ENCODE measurements at places on chromosomes 1 and 21.

DNA sequence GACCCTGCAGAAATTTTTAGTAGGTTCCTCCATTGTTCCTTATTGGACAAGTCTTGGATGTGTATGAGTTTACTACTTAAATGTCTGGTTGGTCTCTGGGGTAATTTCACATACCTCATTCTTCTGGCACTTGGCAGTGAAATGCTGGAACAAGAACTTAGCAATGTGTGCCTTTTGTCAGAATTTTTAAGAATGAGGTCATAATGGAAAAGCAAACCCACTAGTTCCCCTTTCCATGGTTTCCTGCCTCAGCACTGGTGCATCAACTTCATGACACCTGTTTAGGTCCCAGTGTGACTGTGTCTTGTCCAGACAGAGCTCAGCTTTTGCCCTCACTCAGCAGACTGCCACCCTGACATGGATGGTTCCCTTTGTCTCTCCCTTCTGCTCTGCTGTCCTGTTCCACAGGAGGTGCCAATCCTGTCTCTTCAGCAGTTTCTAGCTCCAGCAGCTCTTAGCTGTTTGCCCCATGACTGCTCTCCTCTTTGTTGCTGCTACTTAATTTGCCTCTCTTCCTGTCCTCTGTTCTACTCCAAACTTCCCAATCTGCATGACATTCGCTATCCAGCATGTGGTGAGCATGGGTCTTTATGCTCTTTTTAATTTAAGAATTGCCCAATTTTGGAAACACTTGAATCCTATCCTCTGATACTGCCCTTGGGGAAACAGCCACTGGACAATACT lies 135.6 kb downstream of the CYYR1 start:
- DNase-seq, result no peak

GRCh38 chr1:8754993-8755392 lies 62.4 kb downstream of the RERE start:
- DNase-seq, result no peak

DNA sequence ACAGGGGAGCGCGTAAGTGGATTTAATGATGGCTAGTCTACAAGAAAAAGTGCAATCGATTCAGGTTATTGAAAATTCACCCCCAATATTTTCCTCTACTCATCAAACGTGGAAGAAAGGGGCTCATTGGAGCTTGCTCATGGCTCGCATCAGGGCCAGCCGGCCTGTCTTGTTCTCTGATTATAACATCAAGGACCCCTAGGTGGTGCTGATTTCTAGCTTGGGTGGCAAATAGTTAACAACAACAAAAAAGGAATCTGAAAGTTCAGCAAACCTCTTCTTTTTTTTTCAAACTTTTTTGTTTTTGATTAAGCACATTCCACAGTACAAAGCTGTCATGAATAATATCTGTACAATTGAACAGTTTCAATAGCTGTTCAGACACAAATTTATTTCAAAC lies 35.8 kb upstream of the SOD1 start:
- no peak for DNase-seq

DNA sequence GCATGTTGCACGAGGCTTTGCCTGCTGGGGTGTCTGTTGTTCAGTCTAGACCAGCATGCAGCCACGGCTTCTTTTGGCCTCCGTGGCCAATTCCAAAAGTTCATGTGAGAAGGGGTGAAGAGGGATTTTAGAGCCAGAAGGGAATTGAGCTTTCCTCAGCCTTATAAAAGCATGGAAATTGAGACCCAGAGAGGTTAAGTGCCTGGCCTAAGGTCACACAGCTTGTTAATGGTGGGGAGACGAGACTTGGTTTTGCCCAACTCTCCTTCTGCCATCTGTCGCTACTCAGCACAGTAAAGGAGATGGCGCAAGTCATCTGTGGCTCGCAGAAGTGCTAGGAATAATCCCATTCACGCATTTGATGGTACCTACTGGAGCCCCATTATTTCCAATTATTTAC lies 25.7 kb downstream of the ZBTB18 start:
- DNase-seq, result no peak

- DNase-seq, result no peak
These were observed 2.0 kb upstream of the UBE2G2 start for GRCh38 chr21:44803651-44804050.

DNA sequence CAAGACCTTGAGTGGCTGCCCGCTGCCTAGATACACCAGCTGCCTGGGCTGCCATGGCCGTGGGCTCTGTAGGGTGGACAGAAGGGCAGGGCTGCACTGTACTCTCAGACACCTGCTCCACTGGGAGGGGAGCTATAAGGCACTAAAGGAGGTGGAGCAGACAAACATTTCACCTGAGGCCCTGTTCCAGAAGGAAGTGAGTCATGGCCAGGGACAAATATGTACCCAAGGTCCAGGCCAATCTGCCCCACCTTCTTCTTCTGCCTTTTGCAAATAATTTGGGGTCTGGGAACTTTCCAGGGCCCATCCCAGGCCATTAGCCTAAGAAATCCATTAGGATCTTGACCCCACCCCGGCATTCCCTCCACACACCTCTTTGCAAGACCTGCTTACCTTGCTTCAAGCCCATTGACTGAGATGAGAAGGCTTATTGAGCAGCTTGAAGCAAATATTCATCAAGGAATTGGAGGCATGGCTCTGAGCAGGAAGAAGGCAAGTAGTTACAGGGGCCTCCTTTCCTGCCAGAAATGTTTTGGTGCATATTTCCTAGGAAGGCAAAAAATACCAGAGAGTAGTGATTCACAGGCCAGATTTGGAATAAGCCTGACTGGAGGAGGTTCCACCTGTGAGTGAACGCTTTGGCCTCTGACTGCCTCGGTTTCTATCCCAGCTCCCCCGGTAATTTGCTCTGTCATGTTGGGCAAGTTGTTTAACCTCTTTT lies at the start of gene CAPN8:
Gene CAPN8 (minus strand): TSS at position 110 of the 721 bp plus-strand sequence. CDS start 55 bp downstream, at position 55.
- no peak for DNase-seq

GRCh38 chr1:168136709-168137514 lies at the start of gene GPR161:
Gene GPR161 (minus strand): TSS chr1:168136930. CDS start chr1:168104850, 32,080 bp downstream.
- DNase-seq, result no peak

DNA sequence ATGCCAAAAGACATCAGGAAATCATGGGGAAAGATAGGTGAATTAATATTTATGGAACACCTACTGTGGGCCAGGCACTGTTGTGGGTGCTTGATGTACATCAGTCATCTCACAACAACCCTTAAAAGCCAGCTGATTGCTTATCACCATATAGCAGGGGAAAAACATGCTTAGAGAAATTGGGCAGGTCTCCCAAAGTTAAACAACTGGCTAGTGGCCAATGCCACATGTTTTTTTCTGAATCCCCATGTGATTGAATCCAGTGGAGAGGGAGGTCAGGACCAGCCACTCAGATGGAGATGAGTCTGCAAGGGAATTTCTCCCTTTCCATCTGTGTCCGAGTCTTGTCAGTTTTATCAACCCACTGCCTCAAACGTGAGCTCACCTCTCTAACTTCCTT lies 33.5 kb downstream of the UTP25 start:
- no peak for DNase-seq

DNA sequence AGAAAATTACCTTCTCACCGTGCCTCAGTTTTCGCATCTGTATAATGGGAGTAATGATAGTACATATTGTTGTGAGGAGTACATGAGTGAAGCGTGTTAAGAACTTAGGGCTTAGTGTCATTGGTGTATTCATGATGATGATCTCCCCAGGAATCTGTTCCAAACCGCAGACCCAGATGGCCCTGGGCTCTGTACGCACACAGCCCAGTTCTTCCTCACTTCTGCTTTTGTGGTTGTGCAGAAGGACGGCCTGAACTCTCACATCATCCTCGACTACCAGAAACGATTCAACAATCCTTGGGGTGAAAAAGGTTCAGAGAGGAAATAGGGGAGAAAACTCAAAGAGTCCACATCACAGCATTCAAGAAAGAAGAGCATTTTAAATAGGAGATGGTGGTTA lies 323.0 kb downstream of the CAMTA1 start:
- DNase-seq, result no peak

GRCh38 chr1:198102454-198102827 lies 54.4 kb upstream of the NEK7 start:
- DNase-seq, result no peak

DNA sequence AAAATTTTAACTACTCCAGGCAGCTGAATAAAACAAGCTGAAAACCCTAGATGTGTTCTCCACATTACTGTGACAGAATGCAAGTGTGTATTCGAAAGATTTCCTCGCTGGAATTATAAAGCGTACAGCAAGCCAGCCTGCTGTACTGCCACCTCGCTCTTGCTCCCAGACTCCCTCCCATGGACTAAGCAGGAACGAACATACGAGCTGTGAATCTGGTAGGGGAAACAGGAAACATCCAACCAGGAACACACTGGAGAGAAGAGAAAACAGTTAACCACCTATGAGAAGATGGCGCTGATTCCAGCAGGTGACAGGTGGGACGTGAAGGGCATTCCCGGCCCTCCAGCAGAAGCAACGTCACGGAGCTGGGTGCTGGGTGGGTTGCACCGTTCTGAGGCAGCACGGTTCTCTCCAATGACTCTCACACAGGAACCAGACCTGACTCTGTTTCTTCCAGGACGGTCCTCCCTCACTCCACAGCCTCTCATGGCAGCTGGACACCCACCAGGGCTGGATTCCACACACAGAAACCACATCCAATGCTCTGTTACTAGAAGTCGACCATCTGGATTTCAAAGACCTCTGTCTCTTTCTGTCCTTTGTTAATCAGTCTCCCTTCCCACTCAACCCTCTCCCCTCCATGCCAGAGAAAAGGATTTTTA lies 219.2 kb downstream of the RERE start:
- no peak for DNase-seq

GRCh38 chr1:18197299-18197698 lies 89.7 kb downstream of the IGSF21 start:
- no peak for DNase-seq

DNA sequence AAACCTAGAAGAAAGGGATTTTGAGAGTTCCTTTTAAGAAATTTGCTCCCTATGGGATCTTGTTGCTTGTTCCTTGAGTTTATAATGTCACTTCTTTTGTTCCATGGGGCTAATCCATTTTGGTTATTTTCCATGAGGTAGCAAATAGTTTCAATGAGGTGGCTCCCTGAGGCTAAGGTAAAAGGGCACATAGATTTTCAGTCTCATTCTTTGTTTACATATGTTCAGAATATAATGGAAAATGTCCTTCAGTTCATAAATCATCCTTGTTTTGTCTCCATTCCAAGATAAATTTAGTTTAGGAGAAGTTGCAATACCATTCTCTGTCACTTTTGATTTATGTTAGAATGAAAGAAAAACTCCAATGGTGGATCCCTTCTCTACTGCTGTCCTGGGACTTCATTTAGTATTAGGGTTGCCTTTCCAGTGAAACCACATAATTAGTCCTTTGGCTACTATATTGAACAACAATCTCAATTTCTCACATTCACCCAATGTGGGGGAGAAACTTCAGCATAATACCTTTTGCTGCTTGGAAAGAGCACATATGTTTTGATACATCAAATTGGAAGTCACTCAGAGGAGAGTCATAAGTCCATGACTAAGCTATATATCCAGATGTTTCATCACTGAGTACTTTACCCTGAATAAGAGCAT lies 80.9 kb upstream of the ADAMTS5 start:
- no peak for DNase-seq

GRCh38 chr21:31394309-31394708 lies 50.2 kb upstream of the TIAM1 start:
- DNase-seq, result no peak

GRCh38 chr1:230570724-230571360 lies 71.4 kb upstream of the COG2 start:
- no peak for DNase-seq

GRCh38 chr1:57116871-57117270 lies 151.1 kb upstream of the C8B start:
- DNase-seq, result no peak

GRCh38 chr1:212970085-212970484 lies 19.7 kb downstream of the VASH2 start:
- no peak for DNase-seq

DNA sequence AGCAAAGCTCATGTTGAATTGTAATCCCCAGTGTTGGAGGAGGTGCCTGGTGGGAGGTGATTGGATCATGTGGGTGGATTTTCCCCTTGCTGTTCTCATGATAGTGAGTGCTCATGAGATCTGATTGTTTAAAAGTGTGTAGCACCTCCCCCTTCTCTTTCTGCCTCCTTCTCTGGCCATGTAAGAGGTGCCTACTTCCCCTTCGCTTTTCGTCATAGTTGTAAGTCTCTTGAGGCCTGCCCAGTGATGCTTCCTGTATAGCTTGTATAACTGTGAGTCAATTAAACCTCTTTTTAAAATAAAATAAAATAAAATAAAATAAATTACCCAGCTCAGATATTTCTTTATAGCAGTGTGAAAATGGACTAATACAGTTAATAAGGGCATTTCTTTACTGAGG lies 1025.7 kb downstream of the PLA2G4A start:
- no peak for DNase-seq

- no peak for DNase-seq
These were observed 16.1 kb downstream of the CSF1 start for GRCh38 chr1:109926662-109927300.

DNA sequence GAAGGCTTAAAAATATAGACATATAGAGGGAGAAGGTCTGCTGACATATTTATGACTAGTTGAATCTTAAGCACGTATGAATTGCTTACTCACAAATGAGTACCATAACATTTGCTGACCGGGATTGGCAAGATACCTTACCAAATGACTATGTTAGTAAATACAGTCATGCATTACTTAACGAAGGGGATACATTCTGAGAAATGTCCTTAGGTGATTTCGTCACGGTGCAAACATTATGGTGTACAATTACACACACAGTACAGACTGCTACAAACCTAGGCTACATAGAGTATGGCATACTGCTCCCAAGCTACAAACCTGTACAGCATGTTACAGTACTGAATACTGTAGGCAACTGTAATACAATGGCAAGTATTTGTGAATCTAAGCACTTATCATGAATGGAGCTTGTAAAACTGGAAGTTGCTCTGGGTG lies 19.4 kb upstream of the UBE2U start:
- DNase-seq, result no peak

DNA sequence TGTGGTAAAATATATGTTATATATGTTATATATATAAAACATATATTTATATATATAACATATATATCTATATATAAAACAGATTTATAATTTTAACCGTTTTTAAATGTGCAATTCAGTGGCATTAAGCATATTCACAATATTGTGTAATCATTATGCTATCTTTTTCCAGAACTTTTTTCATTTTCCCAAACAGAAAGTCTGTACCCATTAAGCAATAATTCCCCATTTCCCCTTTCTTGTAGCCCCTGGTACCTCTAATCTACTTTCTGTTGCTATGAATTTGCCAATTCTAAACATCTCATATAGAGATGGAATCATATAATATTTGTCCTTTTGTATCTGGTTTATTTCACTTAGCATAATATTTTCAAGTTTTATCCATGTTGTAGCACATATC lies 10.7 kb upstream of the ARHGEF11 start:
- DNase-seq, result no peak

- no peak for DNase-seq
These were observed 50.6 kb upstream of the LYPLAL1 start for GRCh38 chr1:219123036-219123435.

GRCh38 chr21:41684381-41685245 lies 82.2 kb downstream of the RIPK4 start:
- DNase-seq, result no peak

GRCh38 chr1:23980728-23981070 lies 572 bp upstream of the SRSF10 start:
- no peak for DNase-seq

GRCh38 chr1:155079487-155080311 lies 1.1 kb downstream of the EFNA3 start:
- no peak for DNase-seq

- DNase-seq, result no peak
These were observed 60.8 kb upstream of the RALGPS2 start for GRCh38 chr1:178664278-178664677.

GRCh38 chr1:97803026-97803425 lies 117.8 kb downstream of the DPYD start:
- no peak for DNase-seq

All from cortex of kidney (tissue), 1 donor.